Lung (tissue), 17 donors: ENCODE measurements at places on chromosomes 16 and 17. TPM values are rescaled to one million over a fixed set of nuclear protein-coding genes. Genes with fewer than 3 reads are reported as not detected.

SLC43A2 gene
- 27.0 TPM for polyA plus RNA-seq

ABCC3 gene
- polyA plus RNA-seq: 10.3 TPM

PDILT gene
- not detected for polyA plus RNA-seq

PRSS33 gene
- polyA plus RNA-seq: 0.08 TPM

EVI2B gene
- polyA plus RNA-seq: 86.9 TPM

CDYL2 gene
- 1.3 TPM for polyA plus RNA-seq

DCUN1D3 gene
- 6.1 TPM for polyA plus RNA-seq

MYL4 gene
- 0.51 TPM for polyA plus RNA-seq

PRAC1 gene
- not detected for polyA plus RNA-seq

GRB7 gene
- 13.4 TPM for polyA plus RNA-seq

BIRC5 gene
- 2.8 TPM for polyA plus RNA-seq

MYCBPAP gene
- 0.90 TPM for polyA plus RNA-seq

DLG4 gene
- 10.0 TPM for polyA plus RNA-seq

PIPOX gene
- polyA plus RNA-seq: 0.27 TPM

CCL16 gene
- 0.14 TPM for polyA plus RNA-seq

ZNF385C gene
- polyA plus RNA-seq: 0.14 TPM

MAF gene
- 11.0 TPM for polyA plus RNA-seq

SLFN14 gene
- polyA plus RNA-seq: 0.34 TPM

ASPA gene
- polyA plus RNA-seq: 0.31 TPM

KRTAP9-8 gene
- not detected for polyA plus RNA-seq

ST6GALNAC2 gene
- 15.4 TPM for polyA plus RNA-seq

SRL gene
- polyA plus RNA-seq: 0.37 TPM

CD19 gene
- 0.33 TPM for polyA plus RNA-seq

NEURL4 gene
- polyA plus RNA-seq: 27.0 TPM

ZNF469 gene
- polyA plus RNA-seq: 0.67 TPM

TBC1D10B gene
- 26.9 TPM for polyA plus RNA-seq

SOX8 gene
- polyA plus RNA-seq: 0.33 TPM

SPNS3 gene
- polyA plus RNA-seq: 0.62 TPM

SSTR5 gene
- not detected for polyA plus RNA-seq
